ENCODE measurements at places on chromosomes 6 and 20. TPM values are rescaled to one million over a fixed set of nuclear protein-coding genes. Genes with fewer than 3 reads are reported as not detected.

The MACROD2 gene
- total RNA-seq = 6.7 TPM

The UBE3D gene
- 7.0 TPM for total RNA-seq

The EPHA7 gene
- total RNA-seq = 22.7 TPM

The IP6K3 gene
- not detected for total RNA-seq

The BACH2 gene
- total RNA-seq = 33.5 TPM
